Activated CD8-positive, alpha-beta memory T cell treated with anti-CD3 and anti-CD28 coated beads, Interleukin-2, amount 50 U/mL, for 48 hours (primary cell): ENCODE measurements at places on chromosomes 6 and 20.

DNA sequence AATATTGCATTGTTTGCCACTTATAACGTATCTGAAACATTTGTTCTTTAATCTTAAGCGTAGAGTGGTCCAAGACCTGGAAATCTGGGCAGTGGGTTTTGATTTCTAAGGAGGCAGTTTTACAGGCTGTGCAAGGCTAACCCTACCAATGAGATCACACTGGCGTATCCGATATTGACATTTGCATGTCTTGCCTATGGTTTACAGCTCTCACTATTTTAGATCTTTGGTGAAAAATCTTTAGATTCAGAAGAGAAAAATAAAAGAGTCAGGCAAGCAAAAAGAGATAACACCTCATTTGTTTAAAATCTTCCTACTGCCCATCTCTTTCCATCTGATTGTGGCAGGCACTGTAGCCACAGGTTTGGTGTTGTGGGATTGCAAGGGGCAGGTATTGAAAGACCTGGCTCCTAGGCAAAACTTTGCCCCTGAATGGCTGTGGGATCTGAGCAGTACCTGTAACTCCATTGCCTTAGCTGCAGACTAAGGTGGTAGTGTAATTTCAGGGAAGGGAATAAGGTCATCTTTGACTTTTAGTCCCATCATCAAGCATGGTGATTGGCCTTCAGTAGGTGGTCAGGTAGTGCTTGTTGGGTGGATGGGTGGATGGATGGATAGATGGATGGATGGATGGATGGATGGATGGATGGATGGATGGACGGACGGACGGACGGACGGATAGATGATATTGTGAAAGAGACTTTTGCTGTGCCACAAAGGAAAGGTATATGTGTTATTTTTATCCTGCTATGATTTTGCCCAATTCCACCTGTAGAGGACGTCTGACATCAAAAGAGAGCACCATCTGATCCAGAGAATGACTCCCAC is 1.9 kb downstream of the TNFAIP3 start:
- DNase-seq, result no peak

- DNase-seq, result no peak
Observed at GRCh38 chr20:60407938-60408337, 449.7 kb downstream of the CDH26 start.

- DNase-seq, result no peak
Observed at GRCh38 chr6:109075934-109076333, 18.7 kb downstream of the SESN1 start.

DNA sequence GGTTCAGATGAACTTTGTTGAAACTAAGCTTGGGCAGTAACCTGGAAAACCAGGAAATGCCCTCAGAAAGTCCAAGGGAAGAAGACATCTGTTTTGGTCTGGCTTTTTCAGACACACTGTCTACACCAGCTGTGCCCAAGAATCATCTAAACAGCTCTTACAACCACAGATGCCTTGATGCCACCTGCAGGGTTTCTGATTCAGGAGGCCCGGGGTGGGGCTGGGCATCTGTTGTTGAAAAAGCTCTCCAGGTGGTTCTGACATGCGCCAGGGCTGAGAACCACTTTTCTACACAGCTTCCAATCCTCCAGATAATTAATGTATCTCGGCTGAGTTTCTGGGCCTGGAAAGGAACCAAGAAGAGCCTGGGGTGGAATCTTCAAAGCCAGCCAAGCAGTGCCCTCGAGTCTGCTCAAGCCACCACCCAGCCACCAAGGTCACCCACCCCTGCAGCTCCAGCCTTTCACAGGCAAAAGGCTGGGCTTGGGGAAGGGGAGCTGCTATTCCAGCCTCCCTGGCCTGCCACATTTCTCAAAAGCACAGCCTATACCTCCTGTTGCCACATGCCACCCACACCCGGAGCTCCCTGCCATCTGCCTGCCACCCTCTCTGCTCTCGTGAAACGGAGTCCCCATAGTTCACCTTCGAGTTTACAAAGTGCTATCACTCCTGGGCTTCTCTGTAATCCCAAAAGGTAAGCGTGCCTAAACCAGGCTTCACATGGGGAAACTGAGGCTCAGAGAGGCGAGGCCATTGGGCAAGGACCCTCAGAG is 9.4 kb downstream of the MDGA1 start:
- no peak for DNase-seq

GRCh38 chr6:10481101-10481500 is 40.0 kb upstream of the GCNT2 start:
- no peak for DNase-seq

- DNase-seq, result no peak
Observed at GRCh38 chr6:44122801-44123200, 4.5 kb downstream of the MRPL14 start.

DNA sequence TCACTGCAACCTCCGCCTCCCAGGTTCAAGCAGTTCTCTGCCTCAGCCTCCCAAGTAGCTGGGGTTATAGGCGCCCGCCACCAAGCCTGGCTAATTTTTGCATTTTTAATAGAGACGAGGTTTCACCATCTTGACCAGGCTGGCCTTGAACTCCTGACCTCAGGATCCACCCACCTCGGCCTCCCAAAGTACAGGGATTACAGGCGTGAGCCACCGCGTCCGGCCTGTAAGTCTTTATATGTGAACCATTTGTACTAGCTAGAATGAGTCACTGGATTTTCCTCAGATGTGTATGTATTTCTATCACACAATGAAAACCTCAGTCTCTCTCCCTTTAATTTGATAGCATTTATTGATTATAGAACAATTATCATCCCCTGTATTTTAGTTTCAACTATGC is 34.0 kb downstream of the ITCH start:
- DNase-seq, result no peak

DNA sequence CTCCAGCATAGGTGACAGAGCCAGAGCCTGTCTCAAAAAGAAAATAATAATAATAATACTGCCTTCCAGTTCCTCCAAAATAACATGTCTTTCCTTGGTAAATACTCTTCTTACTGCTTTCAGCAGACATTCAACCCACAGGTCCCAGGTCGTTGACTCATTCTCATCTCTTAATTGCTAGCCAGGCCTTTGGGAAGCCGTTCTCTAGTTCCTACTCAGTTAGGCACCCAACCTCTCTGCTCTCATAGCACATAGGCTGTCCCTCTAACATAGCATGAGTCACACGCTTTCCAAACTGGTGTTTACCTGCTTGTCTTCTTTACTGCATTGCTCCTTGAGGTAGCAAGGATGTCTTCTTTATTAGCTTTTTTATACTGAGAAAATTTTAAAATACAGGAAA is 98.8 kb downstream of the LAMA2 start:
- DNase-seq, result no peak

- DNase-seq, result no peak
Observed at GRCh38 chr6:167142433-167142761, 15.4 kb downstream of the GPR31 start.

- DNase-seq, result no peak
Observed at GRCh38 chr6:6926856-6927255, 180.9 kb upstream of the RREB1 start.

DNA sequence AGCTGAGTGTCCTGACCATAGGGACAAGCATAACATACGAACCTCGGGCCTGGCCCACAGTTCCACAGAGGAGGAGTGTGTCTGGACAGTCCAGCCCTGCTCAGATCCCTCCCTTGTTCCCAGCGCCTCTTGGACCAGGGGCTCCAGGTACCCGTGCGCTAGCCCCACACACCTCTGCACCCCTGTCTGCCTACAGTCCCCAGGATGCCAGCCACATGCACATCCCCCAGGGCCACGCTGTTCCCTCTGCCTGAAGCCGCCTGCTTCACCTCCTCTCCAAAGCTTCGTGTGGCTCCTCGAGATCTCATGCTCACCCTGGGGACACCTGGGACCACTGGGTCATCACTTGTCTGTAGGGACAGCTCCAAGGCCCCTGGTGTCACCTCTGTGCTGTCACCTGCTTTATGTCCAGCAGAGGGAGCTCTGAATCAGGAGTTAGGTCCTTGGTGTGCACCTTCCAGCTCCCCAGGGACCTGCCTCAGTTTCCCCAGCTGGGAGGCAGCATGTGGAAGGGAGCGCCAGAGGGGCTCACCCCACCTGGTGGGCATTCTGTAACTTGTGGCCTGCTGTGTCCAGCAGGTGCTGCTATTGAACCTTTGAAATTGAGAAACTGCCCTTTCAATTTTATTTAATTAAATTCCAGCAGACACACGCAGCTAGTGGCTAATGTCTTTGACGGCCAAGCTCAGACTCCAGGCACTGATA is 7.3 kb upstream of the YTHDF1 start:
- peak; percentile 70 for DNase-seq

DNA sequence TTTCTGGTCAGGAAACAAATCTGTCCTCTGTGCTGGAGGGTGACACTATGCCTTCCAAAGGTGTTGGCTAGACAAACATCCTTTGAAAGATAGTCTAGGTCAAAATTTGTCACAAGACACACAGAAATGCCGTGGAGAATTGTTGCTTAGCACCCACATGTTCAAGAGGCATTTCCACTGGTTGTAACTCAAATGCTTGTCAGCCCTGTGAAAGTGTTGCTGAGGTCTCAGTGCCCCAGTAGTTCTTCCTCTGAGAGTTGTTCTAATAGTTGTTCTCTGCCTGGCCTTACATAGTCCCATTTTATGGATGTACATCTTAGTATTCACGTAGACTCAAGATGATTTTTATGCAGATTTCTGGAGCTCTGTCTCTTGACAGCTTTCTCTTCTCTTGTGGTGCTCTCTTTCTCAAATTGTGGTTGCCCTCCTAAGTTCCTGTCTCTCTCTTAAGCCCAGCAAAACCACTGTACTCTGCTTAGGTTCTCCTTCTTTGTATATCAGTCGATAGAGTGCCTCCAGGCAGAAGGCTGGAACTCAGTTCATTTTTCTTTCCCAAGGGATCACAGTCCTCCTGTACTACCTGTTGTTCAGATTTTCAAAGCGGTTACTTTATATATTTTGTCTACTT is 39.5 kb upstream of the REV3L start:
- DNase-seq, result no peak
